ENCODE measurements at places on chromosomes 4 and X.

GRCh38 chr4:21845663-21846062, 102.9 kb downstream of the KCNIP4 start:
- no peak for DNase-seq

DNA sequence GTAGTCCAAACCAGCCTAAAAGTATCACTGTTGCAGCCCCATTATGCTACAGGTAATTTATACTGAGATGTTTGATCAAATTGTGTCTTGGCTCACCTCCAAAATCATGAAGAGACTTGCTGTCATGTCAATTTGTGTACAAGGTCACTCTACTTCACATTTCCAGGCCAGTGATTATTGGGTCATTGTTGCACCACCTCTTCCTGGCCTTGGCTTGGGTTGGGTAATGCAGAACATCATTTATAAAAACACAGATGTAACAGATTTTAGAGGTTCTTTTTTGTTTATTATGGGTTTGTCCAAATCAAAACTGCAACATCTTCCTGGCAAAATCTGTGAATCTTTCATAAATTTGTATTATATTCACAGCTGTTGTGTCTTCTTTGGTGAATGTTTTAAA, 459.5 kb downstream of the ANKRD50 start:
- DNase-seq = no peak

DNA sequence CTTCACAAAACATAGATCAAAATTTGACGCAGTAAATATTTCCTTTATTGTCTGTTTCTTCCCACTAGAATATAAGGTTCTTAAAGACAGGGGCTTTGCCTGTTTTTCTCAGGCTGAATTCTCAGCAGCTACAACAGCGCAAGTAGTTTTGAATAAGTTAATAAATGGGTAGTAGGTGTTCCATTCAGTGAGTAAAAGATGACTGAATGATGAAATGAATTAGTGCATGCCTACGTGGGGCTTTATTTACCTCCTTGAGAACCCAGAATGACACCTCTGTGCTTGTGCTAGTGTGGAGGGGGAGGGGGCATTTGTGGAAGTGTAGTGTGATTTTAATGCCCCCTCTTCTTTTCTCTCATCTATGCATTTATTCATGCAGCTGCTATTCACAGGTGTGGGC, 278.9 kb downstream of the FBXW7 start:
- no peak for DNase-seq

DNA sequence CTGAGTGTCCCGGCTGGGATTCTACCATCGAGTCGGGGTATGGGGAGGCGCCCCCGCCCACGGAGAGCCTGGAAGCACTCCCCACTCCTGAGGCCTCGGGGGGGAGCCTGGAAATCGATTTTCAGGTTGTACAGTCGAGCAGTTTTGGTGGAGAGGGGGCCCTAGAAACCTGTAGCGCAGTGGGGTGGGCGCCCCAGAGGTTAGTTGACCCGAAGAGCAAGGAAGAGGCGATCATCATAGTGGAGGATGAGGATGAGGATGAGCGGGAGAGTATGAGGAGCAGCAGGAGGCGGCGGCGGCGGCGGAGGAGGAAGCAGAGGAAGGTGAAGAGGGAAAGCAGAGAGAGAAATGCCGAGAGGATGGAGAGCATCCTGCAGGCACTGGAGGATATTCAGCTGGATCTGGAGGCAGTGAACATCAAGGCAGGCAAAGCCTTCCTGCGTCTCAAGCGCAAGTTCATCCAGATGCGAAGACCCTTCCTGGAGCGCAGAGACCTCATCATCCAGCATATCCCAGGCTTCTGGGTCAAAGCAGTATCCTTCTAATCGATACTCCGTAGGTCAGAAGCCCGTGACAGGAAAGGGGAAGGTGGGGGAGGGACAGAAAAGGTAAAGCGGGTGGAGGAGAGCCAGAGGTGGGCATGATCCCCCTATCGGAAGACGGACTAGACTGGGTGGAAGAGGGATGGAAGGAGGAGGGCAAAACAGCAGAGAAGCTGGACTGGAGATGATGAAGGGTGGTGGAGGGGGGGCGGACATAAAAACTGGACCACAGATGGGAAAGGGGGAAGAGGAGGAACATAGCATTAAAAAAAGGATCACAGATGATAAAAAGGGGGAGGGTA, 828 bp downstream of the TSPYL2 start:
- no peak for DNase-seq

- no peak for DNase-seq
Measured at GRCh38 chr4:104417357-104417882, 77.3 kb downstream of the CXXC4 start.

DNA sequence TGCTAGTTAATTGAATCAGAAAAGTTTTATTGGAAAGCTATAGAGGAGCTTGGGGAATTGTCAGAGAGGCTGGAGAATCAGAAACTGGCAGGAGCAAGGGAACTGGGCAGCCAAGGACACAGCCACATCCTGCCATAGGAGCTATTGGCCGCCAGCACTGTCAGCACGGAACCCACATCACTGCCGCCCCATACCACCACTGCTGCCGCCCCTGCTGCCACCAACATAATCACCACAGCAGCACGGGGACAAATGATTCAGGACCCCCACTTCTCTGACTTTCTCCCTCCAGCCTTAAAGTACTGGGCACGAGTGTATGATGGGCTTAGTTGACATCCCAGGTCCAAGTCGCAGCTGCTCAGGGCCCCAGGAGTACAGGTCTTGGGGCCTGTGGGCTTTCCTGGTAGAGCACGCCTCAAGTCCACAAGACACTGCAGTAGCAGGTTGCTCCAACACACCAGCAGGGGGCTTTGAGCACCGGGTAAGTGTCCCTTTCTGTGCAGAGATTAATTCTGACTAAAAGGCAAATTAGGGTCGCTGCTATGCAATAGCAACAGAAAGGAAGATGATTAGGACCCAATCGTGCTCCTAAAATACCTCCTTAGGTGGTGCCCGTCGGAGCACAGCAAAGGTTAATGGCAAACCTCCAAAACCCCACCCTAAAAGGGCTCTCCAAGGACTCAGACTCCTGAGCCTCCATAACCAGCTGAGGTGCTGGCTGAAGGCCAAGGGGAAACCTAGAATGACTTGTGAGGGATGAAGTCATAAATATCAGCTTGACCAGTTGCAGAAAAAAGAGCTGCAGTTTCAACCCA, 6.9 kb downstream of the PJA1 start:
- no peak for DNase-seq

DNA sequence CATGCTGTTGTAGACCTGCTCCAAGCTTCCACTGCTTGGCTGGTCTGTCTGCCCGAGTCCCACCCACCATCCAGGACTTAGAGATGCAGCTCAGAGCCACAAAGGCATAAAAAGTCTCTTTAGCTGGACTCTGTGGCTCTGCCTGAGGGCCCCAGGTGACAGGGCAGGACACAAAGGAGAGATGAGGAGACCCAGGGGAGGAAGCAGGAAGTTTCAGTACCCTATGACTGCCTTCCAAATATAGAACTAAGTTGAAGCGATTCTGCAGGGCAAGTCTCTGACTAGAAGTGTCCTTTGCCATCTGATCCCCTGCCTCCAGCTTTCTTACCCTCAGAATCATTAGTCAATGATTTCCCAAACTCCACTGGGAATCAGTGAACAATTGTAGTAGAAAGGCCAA, 11.2 kb upstream of the CXCR3 start:
- DNase-seq = no peak
